ENCODE measurements at places on chromosomes 7 and 10.

GRCh38 chr10:124362568-124362967, 56.2 kb downstream of the OAT start:
- DNase-seq, result no peak

- no peak for DNase-seq
Observed at GRCh38 chr7:46750321-46750865, 829.3 kb upstream of the IGFBP3 start.

GRCh38 chr10:14362104-14362503, 31.4 kb upstream of the FRMD4A start:
- DNase-seq, result no peak

- DNase-seq, result no peak
Observed at GRCh38 chr10:18684953-18685352, 25.7 kb downstream of the ARL5B start.

DNA sequence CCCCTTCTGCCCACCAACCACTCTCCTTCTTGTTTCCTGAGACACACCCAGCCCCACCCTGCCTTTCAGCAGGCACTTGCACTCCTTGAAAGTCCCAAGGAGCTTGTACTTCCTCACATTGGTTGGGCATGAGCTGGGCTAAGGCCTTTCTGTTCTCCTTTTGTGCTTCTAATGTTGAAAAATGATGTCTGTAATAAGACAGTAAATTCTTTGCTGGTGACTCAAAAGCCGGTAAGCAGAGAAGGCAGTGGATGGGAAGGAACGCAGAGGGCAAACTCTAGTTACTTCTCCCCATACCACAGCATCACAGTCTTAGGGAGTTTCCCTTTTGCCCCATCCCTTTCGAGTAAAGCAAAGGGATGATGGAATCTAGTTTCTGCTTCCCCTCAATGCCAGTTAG, 185.6 kb downstream of the PLXNA4 start:
- no peak for DNase-seq

- DNase-seq, result no peak
Observed at GRCh38 chr10:98414578-98414931, 427 bp downstream of the PYROXD2 start.

GRCh38 chr10:121668314-121669027, 70.2 kb upstream of the FGFR2 start:
- no peak for DNase-seq

DNA sequence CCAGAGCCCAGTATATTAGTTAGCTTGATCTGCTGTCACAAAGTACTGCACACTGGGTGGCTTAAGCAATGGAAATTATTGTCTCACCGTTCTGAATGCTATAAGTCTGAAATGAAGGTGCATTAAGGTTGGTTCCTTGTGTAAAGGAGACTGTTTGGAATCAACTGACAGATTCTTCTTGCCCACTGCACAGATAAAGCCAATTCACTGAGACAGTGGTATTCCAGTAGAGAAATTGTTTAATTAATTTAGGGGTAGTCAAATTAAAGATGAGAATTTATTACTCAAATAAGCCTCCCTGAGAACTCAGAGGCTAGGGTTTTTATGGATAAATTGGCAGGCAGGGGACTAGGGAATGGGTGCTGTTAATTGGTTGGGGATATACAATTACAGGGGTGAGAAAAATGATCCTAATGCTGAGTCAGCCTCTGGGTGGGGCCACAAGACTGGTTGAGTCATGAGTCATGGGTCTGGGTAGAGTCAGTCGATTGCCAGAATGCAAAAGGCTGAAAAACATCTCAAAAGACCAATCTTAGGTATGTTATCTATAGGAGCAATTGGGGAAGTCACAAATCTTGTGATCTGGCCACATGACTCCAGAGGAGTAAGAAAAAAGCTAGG, 23.5 kb upstream of the SAMD9L start:
- DNase-seq, result no peak

- DNase-seq, result no peak
Observed at GRCh38 chr7:105530546-105530945, 1.5 kb upstream of the RINT1 start.

DNA sequence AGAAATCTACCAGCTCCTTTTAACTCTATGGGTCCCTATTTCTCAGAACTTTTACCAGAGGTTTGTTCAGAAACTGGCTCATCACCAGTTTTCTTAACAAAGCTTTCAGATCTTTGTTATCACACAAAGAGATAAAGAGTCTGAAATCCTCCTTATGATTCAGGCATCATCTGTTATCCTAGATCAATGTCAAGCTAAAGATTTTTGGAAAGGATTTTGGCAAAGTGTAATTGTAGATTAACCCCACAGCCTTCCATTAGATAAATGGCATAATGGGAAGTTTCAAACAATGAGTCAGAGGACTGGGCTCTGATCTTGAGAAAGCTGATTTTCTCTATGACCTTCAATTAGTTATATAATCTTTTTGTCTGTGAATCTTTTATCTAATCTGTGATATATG, 192.2 kb downstream of the NXPH1 start:
- DNase-seq, result no peak

DNA sequence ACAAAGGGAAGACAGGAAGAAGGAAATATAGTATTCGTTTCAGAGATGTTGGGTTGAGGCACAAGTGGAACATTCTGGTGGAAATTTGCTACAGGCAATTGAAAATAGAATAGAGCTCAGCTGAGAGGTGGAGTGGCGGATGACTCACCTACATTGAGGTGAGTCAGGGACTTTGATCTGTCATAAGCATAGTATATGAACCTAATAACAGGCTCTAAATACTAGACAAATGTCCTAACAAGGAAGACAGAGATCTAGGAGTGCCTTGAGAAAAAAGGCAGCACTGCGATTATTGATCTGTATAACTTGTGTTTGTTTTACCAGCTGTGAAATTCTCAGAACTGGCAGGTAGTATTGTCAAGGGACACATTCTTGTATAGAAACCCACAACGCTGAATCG, 907 bp upstream of the IFRD1 start:
- peak; percentile 39 for DNase-seq

DNA sequence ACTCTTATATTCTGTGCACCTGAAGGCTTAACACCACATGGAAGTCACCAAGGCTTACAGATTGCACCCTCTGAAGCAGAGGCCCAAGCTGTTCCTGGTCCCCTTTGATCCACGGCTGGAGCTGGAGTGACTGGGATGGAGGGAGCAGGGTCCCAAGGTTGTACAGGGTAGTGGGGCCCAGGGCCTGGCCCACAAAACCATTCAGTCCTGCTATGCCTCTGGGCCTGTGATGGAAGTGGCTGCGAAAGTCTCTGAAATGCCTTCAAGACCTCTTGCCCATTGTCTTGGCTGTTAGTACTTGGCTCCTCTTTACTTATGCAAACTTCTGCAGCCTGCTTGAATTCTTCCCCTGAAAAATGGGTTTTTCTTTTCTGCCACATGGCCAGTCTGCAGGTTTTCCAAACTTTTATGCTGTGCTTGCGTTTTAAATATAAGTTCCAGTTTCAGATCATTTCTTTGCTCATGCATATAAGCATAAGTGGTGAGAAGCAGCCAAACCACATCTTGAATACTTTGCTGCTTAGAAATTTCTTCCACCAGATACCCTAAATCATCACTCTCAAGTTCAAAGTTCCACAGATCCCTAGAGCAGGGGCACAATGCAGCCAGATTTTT, 53.4 kb downstream of the AKR1D1 start:
- DNase-seq, result no peak

- no peak for DNase-seq
Observed at GRCh38 chr7:28725045-28725642, 233.0 kb downstream of the TRIL start.

DNA sequence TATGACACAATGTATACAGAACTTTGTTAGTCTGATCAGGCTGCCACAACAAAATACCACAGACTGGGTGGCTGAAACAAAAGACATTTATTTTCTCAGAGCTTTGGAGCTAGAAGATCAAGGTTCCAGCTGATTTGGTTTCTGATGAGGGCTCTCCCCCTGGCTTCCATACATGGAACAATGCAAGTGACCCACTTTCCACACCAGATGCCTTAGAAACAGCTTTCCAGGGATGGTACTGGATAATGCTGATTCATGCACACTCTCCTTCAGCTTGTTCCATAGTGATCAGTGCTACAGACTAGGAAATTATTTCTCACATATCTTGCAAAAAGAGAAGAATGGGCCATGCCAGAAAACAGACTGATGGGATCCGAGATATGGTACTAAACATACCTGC, 1274.9 kb upstream of the SORCS1 start:
- DNase-seq, result no peak

DNA sequence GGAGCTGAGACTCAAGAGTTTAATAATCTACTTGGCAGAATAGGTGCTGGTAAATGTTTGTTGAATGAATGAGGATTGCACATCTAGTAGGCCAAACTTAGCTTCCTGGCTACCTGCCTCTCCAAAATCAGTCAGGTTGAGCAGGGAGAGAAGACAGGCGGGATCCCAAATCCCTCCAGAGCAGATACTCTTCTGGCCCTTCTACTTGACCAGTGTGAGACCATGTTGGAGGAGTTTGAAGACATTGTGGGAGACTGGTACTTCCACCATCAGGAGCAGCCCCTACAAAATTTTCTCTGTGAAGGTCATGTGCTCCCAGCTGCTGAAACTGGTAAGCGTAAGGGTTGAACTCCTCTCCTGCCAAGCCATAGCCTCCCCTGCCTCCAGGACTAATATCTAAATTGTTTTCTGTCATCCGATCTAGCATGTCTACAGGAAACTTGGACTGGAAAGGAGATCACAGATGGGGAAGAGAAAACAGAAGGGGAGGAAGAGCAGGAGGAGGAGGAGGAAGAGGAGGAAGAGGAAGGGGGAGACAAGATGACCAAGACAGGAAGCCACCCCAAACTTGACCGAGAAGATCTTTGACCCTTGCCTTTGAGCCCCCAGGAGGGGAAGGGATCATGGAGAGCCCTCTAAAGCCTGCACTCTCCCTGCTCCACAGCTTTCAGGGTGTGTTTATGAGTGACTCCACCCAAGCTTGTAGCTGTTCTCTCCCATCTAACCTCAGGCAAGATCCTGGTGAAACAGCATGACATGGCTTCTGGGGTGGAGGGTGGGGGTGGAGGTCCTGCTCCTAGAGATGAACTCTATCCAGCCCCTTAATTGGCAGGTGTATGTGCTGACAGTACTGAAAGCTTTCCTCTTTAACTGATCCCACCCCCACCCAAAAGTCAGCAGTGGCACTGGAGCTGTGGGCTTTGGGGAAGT, 2.2 kb upstream of the MBLAC1 start:
- no peak for DNase-seq

DNA sequence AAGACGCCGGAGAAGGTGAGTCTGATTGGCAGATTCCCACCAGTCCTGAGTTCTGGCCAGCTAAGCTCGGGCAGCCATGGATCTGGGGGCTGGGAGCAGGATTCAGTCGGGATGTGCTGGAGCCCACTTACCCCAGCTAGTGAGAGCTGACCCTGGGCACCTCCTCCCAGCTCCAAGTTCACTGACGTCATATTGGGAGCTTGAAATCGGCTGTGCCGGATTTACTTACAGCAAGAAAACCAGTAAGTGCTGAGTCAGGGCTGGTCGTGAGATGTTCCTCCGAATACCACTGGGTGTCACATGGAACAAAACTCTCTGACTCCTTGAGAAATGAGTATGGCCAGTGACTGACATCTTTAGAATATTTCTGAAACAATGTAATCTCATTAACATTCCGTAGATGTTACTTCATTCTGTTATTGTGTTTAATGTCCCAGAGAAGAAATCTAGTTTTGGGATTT, 621.2 kb downstream of the SDK1 start:
- DNase-seq, result no peak

- no peak for DNase-seq
Observed at GRCh38 chr10:18786478-18786877, 127.2 kb downstream of the ARL5B start.

DNA sequence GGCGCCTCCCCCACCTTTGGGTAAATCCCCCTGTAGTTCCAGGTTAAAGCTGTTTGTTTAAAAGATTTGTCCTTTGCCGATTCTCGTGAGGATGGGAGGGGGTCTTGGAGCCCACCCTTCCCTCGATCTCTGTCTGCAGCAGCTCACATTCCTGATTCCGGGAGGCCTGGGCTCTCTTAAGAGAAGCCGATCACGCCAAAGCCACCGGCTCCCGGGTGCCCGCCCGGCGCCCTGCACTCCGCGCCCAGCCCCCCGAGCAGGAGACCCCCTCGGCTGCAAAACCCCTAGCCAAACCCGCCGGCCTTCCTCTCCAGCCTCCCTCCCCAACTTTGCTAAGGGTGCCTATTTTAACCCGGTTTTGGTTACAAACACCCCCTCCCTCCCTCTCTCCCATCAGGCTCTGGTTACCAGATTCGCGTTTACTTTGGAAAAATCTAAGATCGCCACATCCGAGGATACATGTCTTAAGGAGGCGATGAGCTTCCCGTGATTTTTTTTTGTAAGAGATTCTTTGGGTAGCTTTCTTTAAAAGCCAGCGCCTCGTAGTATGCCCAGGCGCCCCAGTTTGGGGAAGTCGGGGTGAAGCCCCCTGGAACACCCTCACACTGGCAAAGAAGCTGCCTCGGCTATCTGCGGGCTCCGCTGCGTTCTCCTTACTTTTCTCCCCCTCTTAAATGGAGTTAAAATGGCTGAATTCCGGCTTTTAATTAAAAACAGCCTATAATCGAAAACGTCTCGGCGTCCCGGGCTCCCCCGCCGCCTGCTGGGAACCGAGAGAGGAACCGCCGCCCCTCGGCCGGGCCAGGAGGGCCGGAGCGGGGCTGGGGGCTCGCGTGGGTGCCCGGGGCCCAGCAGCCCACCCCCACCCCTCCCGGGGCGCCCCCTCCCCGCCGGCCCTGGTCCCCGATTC, 983 bp downstream of the TNRC18 start:
- no peak for DNase-seq

DNA sequence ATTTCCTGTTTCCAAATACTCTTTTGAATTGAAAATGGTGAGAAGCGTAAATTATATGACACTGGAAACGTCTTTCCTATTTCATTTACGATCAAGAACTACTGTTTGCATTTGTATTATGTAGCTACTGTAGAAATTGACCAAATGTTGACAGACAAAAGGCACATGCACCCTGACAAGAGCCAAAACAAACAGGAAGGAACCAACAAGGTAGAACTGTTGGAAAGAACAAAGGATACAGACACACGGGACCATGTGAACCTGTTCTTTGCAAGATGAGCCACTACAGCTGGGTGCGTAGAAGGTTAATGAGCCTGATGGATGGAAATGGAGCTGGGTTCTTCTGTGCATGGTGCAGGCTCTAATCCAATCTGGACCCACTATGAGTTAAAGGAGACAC, 48.4 kb upstream of the FZD8 start:
- DNase-seq, result no peak

DNA sequence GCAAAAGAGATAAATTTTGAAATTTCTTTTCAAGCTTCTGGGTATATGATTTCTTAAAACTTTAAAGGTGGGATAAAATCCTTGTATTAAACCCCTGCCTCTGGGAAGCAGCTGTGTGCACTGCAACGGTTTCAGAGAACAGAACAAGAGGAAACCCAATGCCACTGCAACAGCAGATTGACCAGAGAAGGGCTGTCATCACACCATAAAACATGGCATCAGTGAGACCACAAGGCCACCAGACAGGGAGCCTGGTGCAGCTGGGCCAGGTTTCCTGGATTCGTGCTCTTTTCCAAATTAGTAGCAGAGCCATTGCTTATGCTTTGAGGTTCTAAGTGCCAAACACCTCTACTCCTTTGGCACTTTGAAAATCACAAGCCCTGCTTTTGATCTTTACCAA, 152.4 kb downstream of the PRPF18 start:
- DNase-seq, result no peak

Measured in activated T-cell treated with anti-CD3 and anti-CD28 coated beads for 4 hours (primary cell).